ENCODE measurements at places on chromosomes 6 and 20.

GRCh38 chr20:31559704-31560093 is 45.4 kb upstream of the ID1 start:
- no peak for DNase-seq

DNA sequence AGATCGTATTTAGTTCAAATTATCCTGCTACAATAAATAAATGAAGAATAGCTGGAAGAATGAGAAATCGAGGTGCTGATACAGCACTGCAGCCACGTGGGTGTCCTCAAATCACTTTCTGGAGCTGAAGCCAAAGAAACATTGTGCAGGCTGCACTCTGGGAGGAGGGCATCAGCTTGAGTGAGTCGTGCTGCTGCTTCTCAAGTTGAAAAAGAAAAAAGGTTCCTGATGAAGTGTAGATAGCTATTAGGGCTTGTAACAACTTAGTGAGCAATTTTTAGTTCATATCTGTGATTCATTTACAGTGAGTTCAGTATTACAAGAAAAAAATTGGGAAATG is 40.5 kb downstream of the DSE start:
- no peak for DNase-seq

DNA sequence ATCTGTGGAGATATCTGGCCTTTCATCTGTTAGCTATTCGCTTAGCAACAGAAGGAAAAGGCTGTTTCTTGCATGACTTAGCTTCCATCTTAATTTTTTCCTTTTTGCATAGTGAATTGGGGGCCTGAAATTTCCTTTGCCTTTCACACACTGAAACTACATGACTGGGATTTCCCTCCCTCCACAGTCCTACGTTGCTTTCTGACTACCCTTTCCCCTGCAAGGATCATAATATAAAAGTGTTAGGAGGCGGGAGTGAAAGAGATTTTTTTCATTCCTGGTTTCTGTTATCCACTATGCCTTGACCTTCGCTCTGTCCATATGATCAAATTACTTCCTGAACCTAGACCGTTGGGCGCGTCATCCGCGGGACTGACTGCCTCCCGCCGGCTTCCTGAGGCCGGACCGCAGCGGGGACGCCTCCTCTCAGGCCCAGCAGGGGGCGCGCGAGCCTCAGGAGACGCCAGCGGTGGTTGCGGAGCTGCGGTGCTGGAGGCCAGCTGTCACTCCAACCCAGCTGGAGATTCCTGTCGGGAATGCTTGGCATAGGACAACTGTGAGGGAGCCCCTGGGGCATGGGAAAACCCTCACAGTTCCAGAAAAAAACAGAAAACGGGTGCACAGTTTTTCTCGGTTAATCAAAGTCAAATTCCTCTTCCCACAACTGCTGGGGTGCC is 55.6 kb downstream of the MEP1A start:
- peak; percentile 66 for DNase-seq

GRCh38 chr20:54339093-54339492 is 131.2 kb downstream of the PFDN4 start:
- DNase-seq = no peak

DNA sequence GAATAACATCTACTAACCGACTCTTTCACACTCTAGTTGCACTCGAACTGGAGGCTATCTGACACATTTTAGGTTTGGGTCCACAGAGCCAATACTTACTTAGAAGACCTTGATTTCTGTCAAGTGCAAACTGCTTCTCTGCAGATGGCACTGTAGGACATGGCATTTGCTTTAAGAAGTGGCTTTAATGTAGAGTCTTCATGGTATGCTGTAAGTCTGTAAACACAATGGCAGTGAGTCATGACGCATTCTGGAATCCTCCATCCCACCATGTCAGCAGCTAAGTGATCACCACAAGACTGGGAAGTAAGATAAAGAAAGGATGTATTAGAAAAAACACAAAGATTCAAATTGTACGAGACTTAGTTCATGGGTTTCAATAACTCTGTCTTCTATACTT is 377.0 kb upstream of the NOX3 start:
- DNase-seq = no peak

- DNase-seq = no peak
Observed at GRCh38 chr6:8539453-8539852, 104.1 kb upstream of the SLC35B3 start.

- DNase-seq = no peak
Observed at GRCh38 chr6:151430886-151431285, 21.0 kb downstream of the RMND1 start.

DNA sequence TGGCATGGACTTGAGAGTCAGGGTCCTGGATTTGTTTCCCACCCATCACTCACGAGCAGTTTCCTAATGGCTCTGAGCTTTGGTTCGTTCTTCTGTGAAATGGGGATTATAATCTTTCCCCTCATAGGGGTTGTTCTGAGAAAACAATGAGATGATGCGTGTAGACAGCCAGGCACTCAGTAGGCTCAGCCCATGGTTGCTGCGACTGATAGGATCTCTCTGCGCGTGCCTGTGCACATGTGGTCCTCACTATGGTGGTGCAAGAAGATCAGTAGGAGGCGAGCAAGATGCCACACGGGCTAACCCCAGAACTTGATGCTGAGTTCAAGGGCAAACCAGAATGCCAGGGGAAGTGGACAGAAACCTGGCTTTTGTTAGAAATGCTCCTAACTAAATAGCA is 153.5 kb upstream of the KCNG1 start:
- no peak for DNase-seq

GRCh38 chr20:64232794-64233193 is 22.8 kb upstream of the PCMTD2 start:
- DNase-seq = no peak

GRCh38 chr6:84379142-84379541 is 151.7 kb upstream of the CEP162 start:
- DNase-seq = no peak

DNA sequence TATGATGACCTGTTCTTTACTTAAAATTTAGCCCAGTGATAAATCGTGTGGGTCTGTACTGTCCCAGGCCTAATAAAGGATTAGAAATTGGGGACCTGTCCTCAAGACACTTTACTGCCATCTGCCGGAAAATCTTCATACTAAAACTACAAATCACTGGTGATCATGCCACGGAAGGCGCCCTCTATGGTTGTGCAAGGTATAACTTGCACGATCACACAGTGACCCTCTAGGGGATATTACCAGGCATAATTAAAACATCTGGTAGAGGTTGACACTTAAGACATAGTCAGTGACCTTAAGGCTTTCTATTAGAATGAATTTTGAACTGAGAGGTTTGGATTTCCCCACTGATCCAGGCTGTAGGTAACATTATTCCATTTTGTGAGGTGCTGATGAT is 172.6 kb downstream of the BMP2 start:
- DNase-seq = no peak

DNA sequence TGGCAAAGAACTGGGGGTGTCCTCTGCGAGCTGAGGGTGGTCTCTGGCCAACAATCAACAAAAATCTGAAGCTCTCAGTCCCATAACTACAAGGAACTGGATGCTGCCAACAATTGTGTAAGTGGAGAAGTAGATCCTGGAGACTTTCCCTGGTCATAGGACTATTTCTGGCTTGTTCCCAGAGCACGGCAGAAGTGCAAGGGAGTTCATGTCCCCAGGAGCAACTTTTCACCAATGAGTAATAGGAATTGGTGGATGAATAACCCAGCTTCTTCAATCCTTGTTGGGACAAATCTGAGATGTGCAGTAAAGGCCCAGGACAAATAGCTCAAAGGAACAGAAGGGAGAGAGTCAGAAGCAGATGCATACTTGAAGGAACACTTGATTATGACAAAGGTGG is 95.5 kb downstream of the QRSL1 start:
- DNase-seq = no peak

- no peak for DNase-seq
Observed at GRCh38 chr20:30489614-30490003, 767.9 kb upstream of the DEFB115 start.

- DNase-seq = no peak
Observed at GRCh38 chr20:56840716-56841261, 211.7 kb downstream of the TFAP2C start.

DNA sequence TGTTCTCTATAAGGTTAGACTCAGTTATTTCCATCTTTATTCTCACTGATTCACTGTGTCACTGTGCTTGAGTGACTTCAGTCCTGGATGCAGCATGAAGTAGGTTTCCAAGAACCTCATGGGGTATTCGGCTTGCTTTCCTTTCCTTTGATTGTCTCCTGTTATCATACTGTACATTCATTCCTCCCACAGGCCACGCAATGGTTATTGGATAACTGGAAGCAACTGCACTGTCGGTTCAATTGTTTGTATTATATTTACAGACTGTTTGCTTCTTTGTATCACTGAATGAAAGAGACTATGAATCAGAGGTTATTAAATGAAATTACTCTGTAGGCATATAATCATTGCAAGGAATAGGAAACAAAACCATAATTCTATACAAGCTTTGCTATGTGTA is 129.4 kb downstream of the MAP7 start:
- no peak for DNase-seq

DNA sequence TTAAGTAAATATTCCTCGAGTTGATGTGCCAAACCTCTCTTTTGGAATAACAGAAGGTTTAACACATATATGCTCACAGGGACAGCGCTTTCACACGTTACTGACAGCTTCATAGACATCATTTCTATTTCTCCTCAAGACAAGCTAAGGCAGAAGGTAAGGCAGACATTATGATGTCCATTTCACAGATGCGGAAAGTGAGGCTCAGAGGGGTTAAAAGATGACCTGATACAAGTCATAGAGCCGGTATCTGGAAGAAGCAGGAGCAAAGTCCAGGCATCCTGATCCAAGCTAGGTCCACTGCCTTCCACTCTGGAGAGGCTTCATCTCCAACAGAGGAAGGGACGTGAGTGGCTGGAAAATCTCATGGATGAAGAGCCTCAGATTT is 86.7 kb downstream of the FOXC1 start:
- DNase-seq = no peak

Measured in NCI-H1048 (cell line).